ENCODE measurements at places on chromosomes 1 and 21.

DNA sequence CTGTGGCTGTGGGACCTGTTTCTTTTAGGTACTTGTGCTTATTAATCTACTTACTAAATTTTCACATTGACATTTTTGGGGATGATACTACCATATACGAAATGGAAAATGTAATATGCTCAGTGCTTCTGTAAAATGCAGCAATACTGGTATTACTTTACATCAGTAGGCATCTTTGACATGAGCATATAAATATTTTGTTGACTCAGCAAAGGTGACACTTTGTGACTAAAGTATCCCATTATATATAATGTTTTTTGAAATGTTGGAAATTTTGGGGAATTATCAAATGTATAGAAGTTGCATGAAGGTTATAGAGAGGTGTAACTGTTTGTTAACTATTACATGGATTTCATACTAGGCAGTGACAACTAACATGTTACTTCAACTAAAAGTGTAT lies 2.3 kb upstream of the FAM177B start:
- DNase-seq = no peak

DNA sequence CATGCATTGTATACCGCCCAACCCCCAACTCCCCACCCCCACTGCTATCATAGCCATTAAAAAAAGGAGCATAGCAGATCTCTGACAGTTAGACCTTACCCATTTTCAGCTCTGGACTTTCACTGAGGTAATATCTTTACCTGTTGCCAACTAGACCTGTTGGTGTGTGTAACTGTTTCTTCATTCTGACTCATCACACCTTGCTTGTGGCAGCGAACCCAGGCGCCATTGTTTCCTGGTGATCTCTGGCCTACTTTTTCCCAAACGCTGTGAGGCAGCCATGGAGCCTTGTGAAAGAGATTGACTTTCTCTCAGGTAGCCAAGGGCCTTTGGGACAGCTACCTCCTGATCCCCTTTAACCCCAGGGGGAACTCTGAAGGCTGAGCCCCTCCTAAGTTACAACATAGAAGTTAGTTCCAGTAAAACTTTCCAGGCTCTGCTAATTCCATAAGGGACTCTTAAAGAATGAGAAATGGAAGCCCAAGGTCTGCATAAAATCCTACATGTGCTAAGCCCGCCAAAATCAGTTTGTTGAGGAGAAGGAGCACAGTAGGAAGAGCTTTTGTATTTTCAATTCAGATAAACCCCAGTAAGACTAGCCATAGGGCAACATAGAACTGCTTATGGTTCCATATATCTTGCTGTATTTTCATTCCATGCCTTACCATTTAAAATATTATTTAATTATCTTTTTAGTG lies 196.1 kb upstream of the CAMK1G start:
- DNase-seq = no peak

DNA sequence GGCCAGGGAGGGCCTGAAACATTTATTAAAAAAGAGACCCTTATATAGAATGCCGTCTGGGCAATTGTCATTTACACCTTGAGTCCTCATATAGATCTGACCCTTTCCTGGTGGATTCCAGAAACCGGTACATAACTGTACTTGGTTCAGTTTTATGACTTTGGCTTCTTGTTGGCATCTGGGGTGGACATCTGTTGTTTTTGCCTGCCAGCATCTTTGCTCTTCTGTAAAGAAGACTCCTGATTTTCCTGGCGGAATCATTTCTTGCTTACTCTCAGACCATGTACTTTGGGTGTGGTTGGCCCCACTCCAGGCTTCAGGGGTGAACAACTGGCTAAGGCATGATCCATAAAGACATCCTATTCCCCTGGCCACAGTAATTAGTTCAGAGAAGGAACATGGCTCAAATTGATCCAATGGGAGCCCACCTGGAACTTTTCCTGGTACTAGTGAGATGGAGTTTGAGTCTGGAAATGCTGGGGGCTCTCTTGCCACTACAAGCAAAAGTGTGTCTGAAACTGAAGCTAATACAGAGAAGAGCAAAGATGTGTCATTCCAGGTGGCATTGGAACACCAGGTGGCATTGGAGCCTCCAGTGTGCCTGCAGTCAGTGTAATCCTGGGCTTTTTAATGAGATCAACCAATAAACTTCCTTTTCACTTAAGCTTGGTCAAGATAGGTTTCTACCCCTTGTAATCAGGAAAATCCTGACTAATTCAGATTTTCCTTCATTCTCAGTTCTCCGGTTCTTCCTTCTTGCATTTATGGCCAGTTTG lies 332.5 kb upstream of the CAMK1G start:
- no peak for DNase-seq

GRCh38 chr1:244049162-244050013 lies 1.7 kb upstream of the ZBTB18 start:
- DNase-seq = no peak

DNA sequence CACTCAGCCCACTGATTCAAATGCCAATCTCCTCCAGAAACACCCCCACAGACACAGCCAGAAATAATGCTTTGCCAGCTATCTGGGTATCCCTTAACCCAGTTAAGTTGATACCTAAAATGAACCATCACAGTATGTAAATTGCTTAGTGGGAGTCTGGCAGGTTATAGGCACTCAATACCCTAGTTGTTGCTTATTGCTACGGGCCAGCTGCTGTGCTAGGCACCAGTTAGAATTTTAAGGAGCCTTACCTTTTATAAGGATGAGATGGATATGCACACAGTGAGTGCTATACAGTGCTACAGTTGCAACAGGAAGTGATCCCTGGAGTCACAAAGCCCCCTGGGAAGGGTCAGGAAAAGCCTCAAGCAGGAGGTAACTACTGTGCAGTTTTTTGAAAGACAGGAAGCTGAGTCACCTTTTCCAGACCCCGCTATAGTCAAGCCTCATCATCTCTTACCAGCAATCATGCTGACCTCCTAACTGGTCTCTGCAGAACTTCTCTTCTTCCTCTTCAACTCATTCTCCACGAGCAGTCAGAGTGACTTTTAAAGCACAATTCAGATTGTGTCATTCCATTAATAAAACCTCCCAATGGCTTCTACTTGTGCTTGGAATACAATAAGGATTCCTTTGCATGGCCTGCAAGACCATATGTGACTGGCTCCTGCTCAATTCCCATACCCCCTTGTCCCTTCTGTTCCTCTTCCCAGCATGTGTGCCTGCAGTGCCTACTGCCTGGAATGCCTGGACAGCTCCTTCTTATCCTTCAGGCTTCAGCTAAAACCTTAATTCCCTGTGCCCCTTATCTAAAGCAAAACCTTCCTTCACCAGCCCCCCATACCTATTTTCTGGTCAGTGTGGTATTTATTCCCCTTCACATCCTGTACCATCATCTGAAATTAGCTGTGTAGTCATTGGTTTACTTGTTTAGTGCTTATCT lies 10.4 kb upstream of the TLR5 start:
- no peak for DNase-seq

DNA sequence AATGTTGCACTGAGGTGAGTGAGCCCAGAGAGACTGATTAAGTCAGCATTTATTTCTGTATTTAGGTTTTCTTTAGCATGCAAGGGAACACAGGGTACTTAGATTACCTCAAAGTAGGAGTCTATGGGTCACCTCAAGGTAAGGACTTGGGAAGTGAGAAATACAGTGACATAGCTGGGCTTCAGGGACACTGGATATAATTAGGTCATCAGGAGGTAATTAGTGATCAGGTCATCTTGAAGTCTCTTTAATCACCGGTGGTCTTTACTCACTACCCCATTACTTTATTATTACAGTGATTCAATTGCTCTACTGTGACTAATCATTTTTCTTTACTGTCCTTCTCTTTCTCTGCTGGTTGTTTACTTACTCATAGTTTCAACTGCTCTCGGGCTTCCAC lies 59.9 kb upstream of the KCNK1 start:
- DNase-seq = no peak

- no peak for DNase-seq
These were observed 945 bp downstream of the RNPEP start for GRCh38 chr1:201983380-201983805.

DNA sequence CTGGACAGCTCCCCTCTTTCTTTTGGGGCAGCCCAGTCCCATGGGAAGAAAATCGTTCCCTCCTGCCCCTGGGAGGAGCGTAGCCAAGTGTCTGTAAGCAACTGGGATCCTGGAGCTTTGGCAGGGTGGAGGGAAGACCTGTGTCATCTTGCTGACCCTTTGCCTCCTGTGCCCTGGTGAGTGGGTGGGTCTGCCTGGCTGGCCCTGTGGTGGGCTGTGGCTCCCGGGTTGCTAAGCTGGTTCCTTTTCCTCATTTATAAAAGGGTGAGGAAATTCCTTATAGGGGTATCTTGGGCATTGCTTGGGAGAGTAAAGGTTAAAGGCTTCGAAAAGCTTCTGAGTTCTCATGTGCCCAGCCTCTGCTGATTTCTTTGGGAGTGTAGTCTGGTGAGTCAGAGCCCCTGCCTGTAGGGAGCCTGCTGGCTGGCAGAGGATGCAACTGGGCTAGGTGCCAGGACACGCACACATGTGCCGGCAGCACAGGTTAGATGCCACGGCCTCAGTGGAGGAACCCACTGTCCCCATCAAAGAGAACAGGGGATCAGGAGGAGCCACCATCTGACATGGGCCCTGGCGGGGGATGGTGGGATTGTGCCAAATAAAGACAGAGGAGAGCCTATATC lies 85.2 kb downstream of the ARHGEF10L start:
- DNase-seq = no peak

DNA sequence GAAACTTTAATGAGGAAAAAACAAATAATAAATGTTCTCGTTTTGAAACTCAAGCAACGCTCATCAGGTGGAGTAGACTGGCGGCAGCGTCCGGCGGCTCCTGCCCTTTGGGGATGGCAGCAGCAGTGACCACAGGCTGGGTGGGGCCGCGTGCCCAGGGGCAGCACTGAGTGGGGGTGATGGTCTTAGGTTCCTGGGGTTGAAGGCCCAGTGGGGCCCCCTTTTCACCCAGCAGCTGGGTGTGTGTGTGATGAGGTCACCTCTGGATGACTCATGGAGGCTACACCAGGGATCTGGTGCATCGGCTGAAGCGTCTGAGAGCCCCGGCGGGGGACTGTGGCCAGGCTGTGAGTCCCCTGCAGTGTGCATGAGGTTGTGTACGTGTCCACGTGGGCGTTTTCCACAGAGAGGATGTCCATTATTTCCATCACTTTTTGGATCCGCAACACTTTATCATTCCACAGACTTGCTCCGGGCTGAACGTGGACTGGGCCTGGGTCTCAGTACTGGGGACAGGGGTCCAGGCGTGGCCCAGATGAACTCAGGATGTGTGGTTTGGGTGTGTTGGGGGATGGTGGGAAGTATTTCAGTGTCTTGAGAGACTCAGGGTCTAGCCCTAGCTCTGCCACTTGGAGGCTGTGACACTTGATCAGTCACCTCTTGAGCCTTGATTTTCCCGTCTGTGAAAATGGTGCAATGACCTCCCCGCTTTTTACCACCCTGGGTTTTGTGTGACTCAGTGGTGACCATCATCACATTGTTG lies 25.6 kb downstream of the LDLRAP1 start:
- DNase-seq = no peak

- DNase-seq = no peak
These were observed 118.7 kb downstream of the EDEM3 start for GRCh38 chr1:184635980-184636431.

- no peak for DNase-seq
These were observed 69.3 kb downstream of the MAN1A2 start for GRCh38 chr1:117436513-117436912.

DNA sequence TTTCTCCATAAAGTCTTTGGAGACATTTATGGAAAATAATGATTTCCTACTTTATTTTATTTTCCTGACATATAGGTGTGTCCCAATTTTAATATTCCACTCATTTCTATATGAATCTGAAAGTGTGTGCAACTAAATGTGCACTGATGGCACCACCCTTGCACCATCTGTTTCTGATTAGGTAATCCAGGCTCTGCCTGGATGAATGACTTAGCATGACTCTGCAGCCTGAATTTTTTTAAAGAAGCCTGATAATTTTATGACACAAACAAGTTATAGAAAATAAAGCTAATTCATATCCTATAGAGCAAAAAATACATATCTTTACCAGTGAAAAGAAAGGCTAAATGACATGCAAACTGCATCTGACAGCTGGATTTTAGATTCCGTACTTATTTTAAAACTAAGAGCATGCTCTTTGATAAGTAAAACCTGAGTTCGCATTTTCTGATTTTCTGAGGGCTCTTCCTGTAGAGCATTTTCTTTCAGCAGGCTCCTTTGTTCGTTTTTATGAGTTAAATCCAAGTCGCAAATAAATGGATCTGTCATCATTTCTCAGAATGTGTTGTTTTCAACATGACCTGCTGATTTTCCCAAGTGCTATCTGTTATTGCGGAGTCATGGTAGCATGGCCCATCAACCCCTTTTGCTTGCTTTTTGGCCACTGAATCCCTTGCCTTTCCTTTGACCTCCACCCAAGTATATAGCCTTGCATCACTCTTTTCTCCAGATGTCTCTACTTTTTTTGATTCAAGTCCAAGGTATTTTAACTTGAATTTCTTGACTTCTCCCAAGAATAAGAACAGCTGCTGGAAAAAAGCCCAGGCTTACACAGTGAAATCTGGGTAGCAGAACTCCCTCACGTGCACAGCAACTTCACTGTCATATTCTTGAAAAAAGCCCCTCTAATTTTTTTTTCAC lies 52.8 kb upstream of the LYPLAL1 start:
- DNase-seq = no peak

DNA sequence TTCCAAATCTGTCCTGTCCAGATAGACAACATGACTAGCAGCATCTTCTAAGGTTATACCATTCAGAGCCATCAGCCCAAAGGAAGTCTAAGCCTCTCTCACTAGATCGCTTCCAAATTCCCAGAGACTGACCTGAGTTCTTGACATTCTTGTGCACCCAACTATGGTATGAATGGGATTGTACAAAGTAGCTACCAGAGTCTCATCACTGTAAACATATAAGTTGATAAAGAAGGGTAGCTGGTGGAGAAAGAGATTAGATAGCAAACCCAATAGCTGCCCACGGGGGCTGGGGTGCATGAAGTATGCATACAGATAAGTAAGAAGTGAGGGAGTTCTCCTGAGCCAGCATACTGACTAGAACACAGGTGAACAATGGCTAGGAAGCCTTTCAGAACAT lies 180.0 kb downstream of the PLPP3 start:
- DNase-seq = no peak

DNA sequence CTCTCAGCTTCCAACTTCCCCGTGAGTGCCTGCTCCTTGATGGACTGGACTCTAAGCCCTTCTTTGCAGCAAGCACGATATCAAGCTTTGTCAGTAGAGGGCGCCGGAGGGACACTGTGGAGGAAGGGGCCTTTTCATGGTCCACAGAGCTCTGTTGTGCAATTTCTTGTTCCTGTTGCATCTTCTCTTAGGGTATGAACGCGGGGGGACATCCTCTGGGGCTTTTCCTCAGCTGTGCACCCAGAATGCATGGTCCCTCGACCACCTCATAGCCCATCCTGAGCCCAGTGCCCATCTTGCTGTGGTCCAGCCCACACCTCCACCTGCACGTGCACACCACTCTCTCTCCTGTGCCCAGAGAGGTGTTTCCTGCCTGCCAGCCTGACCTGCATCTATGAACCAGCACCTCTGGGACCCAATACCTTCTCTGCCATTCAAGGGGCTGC lies 556.8 kb downstream of the PTPRU start:
- DNase-seq = peak; percentile 81

GRCh38 chr1:177487481-177487880 lies 316.7 kb downstream of the BRINP2 start:
- no peak for DNase-seq

GRCh38 chr1:100799954-100800612 lies 80.5 kb downstream of the VCAM1 start:
- DNase-seq = no peak

- no peak for DNase-seq
These were observed 10.9 kb downstream of the CPLANE2 start for GRCh38 chr1:16226129-16226489.

Measured in stimulated activated CD4-positive, alpha-beta T cell treated with anti-CD3 and anti-CD28 coated beads, Interleukin-12 subunit alpha, Interleukin-12 subunit beta, amount 100 ng/mL, for 48 hours (primary cell).